Epithelial cell of proximal tubule (primary cell): ENCODE measurements at places on chromosomes 4 and X.

DNA sequence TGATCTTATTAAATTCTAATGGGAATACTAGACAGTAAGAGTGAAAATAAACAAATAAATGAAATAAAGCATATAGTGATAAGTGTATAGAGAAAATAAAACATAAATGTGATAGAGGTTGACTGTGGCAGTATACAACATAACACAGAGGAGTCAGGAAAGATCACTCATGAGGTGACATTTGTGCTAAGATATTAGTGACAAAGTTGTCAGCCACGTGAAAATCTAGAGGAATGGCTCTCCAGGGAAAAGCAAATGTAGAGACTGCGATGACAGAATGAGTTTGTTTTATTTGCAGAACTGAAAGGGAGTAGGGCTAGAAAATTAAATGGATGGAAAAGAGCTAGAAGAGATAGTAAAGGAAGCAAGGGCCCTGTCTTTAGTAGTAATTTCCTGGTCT is 72.8 kb upstream of the GABRA2 start:
- DNase-seq = no peak

DNA sequence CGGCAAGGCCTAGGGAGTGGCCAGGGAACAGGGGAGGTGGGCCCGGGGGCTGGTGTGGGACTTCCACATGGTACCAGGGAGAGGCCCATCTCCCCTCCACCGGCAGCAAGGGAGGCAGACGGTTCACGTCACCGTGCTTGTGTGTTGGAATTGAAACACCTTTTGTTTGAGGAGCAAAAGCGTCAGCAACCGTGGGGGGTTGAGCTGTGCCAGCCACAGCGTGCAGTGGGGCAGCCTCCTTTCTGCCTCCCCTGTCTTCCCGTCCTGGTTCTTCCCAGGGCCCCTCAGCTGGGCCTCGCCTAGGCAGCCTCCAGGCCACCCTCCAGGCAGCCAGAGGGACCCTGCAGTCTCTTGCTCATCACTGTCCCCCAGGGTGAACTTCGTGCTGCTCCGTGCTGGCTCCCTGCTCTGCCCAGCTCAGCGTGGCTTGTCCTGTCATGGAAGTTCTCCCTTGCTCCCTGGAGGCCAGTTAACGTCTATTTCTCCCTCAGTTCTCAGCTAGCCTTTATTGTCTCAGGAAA is 32.1 kb upstream of the HGFAC start:
- DNase-seq = no peak

GRCh38 chr4:63898961-63899360 is 510.3 kb downstream of the TECRL start:
- DNase-seq = no peak

DNA sequence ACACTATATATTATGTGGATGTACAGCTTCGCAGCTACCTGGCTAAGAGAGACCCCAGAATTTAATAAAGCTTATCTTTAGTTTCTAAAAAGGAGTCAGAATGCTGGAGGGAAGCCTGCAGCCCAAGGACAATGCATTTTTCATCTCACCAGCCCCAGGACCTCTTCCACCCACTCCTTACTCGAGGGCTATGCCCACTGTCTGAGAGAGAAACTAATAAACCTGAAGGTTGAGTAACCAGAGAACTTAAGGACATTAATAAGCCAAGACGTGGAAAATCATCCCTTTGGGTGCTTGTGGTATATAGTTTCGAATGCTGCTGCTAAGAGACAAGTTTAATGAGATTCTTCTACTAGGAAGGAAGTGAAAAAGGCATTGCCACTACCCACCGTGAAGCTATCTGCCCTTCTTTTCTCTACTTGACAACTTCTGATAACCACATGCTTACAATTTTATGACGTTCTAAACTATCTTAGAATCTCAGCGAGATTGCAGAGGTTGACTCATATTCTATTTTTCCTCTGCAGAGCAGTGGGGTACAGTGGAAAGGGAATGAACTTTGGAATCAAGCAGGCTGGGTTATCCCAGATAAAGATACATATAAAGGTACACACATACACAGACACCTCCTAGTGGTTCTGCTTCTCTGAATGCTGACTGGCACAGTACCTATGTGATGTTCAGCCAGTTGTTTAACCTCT is 3.3 kb downstream of the RELL1 start:
- no peak for DNase-seq

- no peak for DNase-seq
Observed at GRCh38 chrX:46831765-46832327, 5.0 kb upstream of the RP2 start.

DNA sequence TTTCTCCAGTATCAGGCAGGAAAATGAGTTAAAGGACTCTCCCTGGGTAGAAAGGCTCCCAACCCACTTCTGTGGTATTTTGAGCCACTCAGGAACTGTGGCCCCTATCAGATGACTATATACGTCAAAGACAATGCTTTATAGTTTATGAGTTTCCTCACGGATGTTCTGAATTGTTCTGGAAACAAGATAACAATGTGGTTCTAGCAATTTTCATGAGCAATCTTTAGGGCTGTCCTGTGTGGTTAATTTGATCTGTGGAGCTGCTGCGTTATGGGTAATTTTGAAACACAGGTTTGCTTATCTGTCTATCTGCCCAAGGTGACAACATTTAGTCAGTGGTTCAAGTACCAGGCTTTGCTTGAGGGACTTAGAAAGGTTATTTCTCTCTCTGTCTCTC is 46.7 kb upstream of the IL2 start:
- DNase-seq = no peak

DNA sequence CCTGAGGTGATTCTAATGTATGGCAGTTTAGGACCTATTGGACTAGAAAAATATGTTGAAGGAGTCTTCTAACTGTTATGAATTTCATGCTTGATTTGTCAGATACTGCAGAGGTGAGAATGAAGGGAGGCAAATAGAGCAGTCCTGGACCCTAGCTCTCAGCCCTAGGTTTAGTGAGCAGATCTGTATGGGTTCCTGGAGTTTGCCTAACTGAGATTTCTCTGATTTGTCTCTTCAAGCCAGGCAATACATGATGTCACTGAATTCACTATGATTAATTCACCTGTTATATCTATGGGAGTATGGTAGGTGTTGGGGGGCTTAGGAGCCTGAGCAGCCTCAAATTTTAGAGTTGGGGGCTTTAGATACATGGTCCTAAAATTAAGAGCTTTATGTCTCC is 2.6 kb downstream of the MND1 start:
- DNase-seq = no peak

- no peak for DNase-seq
Observed at GRCh38 chrX:3326681-3327080, 19.8 kb downstream of the MXRA5 start.

DNA sequence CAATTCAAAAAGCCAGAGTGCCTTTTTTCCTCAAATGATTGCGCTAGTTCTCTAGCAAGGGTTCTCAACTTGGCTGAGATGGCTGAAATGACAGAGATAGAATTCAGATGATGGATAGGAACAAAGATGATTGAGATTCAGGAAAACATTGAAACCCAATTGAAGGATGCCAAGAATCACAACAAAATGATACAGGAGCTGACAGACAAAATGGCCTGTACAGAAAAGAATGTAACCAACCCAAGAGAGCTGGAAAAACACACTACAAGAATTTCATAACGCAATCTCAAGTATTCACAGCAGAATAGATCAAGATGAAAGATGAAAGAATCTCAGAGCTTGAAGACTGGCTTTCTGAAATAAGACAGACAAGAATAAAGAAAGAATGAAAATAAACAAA is 51.7 kb upstream of the MMAA start:
- no peak for DNase-seq

GRCh38 chr4:13432453-13432852 is 51.7 kb downstream of the RAB28 start:
- DNase-seq = no peak

DNA sequence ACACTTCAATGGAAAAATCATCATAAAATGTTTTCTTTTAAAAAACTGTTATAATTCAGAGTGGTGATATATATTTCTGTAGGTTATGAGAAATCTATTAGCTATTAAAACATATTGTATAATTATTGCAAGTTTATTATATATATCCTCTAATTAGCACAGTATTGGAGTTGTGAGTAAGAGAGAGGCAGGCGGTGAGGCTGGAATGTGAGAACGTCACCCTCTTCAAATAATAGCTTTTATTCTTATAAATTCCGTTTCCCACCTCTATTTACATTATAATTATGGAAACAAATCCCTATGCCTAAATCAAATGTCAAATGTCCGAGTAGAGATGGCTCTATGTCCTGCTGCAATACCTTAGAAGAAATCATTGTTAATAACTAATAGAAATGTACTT is 292.9 kb downstream of the ADGRL3 start:
- no peak for DNase-seq
